ENCODE measurements at places on chromosomes 13 and 19. TPM values are rescaled to one million over a fixed set of nuclear protein-coding genes. Genes with fewer than 3 reads are reported as not detected.

Gene TMEM143
- 1.7 TPM for total RNA-seq

Gene FUT6
- total RNA-seq, result not detected

Gene PPM1N
- total RNA-seq, result 1.9 TPM

Gene IFI30
- not detected for total RNA-seq

Gene DACH1
- 4.5 TPM for total RNA-seq

Gene ATP8A2
- total RNA-seq, result under 0.01 TPM

Gene AMER2
- total RNA-seq, result not detected

Measured in epithelial cell of umbilical artery (primary cell).